Astrocyte (in vitro differentiated cells and primary cell): ENCODE measurements at places on chromosomes 6 and 20. TPM values are rescaled to one million over a fixed set of nuclear protein-coding genes. Genes with fewer than 3 reads are reported as not detected.
A peak's percentile ranks its signal among the peaks of the same experiment; 100 is the strongest.

DNA sequence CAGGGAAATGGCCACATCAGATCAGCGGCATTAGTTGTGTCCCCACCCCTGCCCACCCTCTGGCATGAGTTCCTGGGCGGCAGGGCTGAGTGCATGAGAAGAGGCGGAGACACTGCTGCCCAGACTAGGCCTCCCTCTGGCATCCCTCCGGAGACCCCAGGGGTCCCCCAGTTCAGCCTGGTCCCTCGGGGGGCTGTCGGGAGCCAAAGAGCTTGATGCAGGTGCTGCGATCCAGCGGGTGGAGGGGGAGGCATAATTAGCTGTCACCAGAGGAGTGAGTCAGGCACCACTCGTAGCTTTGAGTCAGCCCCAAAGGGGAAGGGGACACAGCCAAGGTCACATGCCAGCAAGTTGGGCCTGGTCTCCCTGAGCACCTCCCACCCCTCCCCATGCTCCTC lies 34.5 kb downstream of the DLGAP4 start:
- H3K27ac ChIP-seq = no peak overlapping the region
- no peaks in the 10 kb centered on the region for H3K36me3 ChIP-seq
- H3K27me3 ChIP-seq = peaks cover 3% of the 10 kb centered on the region
- H3K4me3 ChIP-seq = no peak overlapping the region
- no peak for DNase-seq
- H3K4me1 ChIP-seq = no peaks in the 10 kb centered on the region

DNA sequence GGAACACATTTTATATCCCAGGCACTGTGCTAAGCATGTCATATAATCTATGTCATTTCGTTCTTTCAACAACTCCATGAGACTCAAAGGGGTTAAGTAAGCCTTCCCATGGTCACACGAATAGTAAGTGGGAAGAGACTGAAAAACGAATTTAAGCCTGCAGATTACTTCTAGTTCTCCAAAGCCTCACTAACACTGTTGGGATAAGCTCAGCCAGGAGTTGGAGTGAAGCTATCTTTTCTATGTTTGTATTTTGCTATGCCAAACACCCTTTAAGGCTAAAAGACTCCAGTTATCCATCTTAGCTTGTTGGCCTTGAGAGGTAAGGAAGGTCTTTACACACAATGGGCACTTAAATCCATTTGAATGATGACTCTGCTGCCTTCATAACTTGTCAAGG lies 148.1 kb upstream of the UST start:
- peaks cover 3% of the 10 kb centered on the region for H3K4me1 ChIP-seq
- no peak overlapping the region for H3K27ac ChIP-seq
- H3K27me3 ChIP-seq = no peaks in the 10 kb centered on the region

DNA sequence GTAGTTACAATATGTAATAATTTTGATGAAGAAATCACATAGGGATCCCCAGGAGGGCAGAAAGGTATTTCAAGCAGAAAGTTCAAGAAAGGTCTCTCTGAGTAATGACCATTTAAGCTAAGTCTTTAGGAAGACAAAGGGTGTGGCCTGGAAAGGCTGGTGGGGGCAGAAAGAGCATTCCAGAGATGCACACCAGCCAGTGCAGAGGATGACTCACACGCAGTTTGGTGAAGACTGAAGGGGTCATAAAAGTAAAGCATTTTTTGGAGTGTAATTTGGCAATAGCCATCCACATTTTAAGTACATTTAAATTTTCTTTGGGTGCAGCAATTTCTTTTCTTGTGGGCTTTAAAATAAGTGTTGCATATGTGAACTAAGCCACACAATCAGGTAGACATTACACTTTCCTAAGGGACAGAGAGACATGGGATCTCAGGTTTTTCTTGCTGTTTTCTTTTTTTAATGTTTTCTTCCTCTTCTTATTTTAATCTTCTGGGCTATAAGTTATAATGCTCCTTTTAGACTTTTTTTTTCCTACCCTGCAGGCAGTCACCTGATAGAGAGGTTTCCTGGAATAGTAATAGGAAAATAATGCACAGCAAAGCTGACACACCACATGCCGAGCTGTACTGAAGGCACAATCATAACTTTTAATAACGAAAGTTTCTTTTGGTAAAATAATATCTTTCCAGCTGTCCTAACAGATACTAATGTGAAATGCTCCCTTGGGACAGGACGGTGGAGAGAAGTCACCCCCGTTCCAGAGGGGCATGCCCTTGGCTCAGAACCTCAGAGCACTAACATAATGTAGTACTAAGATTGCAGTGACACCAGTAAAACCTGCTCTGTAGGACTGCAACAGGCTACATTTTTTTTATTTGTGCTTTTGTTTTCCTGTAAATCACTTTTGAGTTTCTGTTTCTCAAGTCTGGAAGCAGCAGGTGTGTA lies 49.6 kb upstream of the PTPRK start:
- H3K36me3 ChIP-seq = no peaks in the 10 kb centered on the region
- DNase-seq = peak; percentile 88
- H3K4me1 ChIP-seq = peaks cover 22% of the 10 kb centered on the region
- H3K27ac ChIP-seq = peak overlapping the region; percentile 52
- no peaks in the 10 kb centered on the region for H3K27me3 ChIP-seq

DNA sequence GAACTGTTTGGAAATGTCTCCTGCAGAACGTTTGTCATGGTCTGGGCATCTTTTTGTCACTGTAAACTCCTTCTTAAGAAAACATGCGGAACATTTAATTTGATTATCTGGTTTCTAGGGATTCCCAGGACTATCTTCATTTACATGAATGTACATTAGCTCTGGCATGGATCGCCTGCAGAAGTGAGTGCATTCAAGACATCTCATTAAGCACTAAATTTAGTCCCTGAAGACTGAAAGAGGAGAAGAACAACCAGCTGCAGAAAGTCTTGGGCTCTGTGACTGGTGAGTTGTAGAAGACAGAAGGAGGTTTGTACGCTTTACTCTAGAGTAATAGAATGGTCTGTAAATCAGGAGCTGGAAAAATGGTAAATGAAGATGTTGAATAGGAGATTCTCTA lies 540.7 kb downstream of the BCKDHB start:
- DNase-seq = no peak
- no peaks in the 10 kb centered on the region for H3K36me3 ChIP-seq
- H3K27me3 ChIP-seq = no peaks in the 10 kb centered on the region
- no peak overlapping the region for H3K27ac ChIP-seq
- no peaks in the 10 kb centered on the region for H3K4me1 ChIP-seq

DNA sequence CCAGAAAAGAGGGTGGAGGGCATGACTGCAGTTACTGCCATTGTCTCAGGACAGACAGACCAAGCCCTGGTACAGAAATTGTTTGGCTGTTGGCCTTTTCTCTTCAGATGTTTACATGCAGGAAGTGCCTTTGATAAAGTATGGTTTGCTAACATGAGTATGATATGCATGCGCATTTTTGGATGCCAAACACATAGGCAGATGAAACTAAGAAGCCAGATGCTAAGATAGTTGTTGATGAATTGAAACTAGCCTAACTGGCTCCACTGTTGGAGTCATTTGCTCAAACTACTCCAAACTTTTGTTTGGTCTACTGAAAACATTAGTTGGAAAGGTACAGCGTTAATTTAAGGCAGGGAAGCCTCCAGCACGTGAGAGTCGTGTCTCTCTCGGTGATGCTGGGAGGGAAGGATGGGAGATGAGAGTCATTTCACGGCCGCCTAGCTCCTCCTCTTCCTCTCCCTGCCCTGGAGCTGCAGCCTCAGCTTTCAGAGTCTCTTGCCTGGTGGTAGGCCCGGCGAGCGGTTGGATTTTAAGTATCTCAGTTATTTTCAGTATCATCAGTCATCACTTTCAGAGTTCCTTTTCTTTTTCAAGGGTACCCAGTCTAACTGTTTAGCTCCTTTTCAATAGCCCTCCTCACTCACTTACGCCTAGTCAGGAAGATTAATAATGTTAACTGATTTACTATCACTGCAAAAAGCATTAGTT lies 29.7 kb downstream of the RREB1 start:
- no peaks in the 10 kb centered on the region for H3K36me3 ChIP-seq
- peak overlapping the region; percentile 24 for H3K4me3 ChIP-seq
- H3K27ac ChIP-seq = peak overlapping the region; percentile 10
- H3K4me1 ChIP-seq = peaks cover 26% of the 10 kb centered on the region

GRCh38 chr6:19804205-19805128 lies 32.7 kb upstream of the ID4 start:
- peaks cover 18% of the 10 kb centered on the region for H3K4me1 ChIP-seq
- peak; percentile 93 for DNase-seq
- H3K27ac ChIP-seq = peak overlapping the region; percentile 99
- no peaks in the 10 kb centered on the region for H3K27me3 ChIP-seq

- no peak overlapping the region for H3K4me3 ChIP-seq
- H3K36me3 ChIP-seq = no peaks in the 10 kb centered on the region
- no peak overlapping the region for H3K27ac ChIP-seq
- DNase-seq = no peak
Observed at GRCh38 chr6:84182001-84182400, 45.4 kb downstream of the CEP162 start.

DNA sequence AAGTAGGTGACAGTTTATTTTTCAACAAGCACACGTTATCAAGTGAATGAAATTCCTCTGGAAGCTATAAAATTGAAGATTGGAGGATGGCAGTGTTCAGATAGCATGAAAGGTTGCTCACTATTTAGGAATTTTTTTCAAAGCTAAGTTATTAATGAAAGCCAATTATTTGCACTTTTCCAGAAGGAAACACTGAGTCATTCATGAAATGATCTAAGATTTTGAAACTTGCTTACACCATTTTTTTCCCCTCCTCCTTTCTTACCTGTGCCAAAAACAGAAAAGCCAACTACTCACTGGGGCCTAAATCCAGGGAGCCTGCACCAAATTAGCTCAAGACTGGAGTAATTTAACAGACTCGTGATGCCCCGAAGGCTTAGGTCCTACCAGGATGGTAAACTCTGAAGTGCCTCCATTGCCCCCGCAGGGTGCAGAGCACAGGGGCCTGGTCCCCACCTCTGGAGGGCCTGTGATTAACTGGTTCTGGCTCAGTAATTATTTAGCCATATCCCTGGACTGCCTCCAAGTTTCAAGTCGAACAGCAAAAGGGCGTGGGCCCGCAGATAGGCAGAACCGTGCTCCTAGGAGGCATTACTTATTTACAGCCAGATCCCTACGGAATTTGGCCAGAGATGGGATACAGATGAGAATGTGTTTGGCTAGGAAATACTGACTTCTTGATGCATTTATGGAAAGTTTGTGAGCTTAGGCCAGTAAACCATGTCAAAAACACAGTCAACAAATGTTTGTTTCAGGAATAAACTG lies 28.0 kb upstream of the ZNF217 start:
- no peaks in the 10 kb centered on the region for H3K27me3 ChIP-seq
- H3K4me1 ChIP-seq = peaks cover 31% of the 10 kb centered on the region
- H3K36me3 ChIP-seq = no peaks in the 10 kb centered on the region
- H3K27ac ChIP-seq = peak overlapping the region; percentile 92

DNA sequence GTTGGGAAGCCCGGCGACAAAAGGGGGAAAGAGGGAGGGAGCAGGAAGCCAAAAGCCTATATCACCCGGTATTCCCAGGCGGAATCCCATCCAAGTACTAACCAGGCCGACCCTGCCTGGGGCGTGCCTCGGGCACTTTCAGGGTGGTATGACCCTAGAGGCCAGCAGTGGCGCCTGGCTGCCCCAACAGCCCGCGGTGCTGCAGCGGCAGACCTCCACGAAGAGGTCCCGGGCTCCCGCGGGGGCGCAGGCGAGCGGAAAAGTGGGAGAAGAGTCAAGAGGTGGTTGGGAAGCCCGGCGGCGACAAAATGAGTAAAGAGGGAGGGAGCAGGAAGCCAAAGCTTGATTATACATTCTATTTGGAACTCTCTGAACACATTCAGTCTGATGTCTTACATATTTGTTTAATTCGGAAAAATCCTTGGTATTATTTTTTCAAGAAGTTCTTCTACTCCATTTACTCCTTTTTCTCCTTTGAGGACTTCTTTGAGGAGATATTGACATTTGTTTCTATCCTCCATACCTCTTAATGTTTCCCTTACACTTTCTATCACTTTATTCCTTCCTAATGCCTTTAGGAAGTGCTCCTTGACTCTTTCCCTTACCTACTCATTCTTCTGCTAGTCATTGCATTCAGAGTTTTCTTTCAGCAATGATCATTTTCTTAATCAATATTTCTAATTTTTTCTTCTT lies 11.5 kb downstream of the TREML4 start:
- H3K36me3 ChIP-seq = no peaks in the 10 kb centered on the region
- no peaks in the 10 kb centered on the region for H3K4me1 ChIP-seq
- no peak overlapping the region for H3K27ac ChIP-seq
- H3K27me3 ChIP-seq = peaks cover 14% of the 10 kb centered on the region

- H3K27me3 ChIP-seq = peaks cover 3% of the 10 kb centered on the region
- no peaks in the 10 kb centered on the region for H3K36me3 ChIP-seq
- no peak overlapping the region for H3K4me3 ChIP-seq
- DNase-seq = no peak
- no peaks in the 10 kb centered on the region for H3K4me1 ChIP-seq
Observed at GRCh38 chr20:63079971-63080370, 73.2 kb upstream of the BHLHE23 start.

DNA sequence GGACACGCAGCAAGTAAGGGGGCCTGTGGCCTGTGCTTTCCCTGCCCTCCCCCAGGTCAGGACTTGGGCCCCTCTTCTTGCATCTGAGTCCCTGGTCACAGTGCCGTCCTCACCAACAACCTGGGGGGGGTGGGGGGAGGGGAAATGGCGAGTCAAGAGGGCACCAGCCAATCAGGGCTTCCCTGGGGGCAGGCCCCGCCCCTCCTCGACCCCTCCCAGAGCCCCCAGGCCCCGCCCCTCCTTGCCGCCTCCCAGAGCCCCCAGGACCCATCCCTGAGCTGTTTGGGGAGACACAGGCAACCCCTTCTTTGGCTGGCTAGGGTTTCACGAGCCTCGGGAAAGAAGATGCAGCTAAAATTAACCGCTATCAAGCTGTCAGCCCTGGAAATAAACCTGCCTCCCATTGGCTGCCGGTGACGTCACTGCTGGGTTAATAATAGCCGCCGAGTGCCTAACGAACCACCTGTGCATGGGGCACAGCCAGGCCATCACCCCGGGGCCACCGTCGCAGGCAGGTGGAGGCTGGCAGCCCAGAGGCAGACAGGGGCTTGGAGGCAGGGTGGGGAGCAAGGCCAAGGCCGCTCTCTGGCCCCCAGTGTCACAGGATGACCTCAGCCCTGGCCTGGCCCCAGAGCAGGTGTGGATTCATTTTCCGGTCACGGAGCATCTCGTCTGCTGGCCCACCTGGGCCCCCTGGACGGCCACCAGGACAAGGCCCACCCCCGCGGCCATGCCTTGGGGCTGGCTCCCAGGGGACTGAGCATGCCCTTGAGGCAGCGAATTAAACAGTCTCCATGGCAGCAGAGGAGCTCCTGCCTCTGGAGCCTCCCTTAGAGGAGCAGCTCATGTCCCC lies 3.2 kb upstream of the EEF1A2 start:
- no peaks in the 10 kb centered on the region for H3K4me1 ChIP-seq
- H3K27ac ChIP-seq = no peak overlapping the region
- DNase-seq = no peak
- peaks cover 14% of the 10 kb centered on the region for H3K27me3 ChIP-seq

DNA sequence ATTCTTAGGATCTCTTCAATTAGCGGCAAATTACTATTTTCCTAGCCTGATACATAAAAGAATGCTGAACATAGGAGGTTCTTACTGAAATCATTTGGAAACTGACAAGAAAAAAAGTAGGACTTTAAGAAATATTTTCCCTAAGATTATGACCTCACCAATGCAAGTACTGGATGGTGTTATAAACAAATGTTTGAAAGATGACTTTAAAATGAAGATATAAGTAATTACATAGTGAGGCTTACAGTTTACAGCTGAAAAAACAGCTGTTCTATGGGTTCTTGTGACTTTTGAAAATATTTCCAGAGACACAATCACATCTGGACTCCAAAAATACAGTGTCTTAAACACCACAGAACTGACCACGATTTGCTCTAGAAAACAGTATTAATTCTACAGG lies 64.9 kb downstream of the ADAT2 start:
- no peak for DNase-seq
- H3K4me1 ChIP-seq = no peaks in the 10 kb centered on the region
- H3K4me3 ChIP-seq = no peak overlapping the region
- no peaks in the 10 kb centered on the region for H3K27me3 ChIP-seq
- H3K36me3 ChIP-seq = no peaks in the 10 kb centered on the region

Gene PLA2G7
- 0.43 and 0.48 TPM in 2 replicates for total RNA-seq

Gene OPN5
- not detected in 2 replicates for total RNA-seq
